GM18507 (cell line): ENCODE measurements at places on chromosomes 16 and 17.

DNA sequence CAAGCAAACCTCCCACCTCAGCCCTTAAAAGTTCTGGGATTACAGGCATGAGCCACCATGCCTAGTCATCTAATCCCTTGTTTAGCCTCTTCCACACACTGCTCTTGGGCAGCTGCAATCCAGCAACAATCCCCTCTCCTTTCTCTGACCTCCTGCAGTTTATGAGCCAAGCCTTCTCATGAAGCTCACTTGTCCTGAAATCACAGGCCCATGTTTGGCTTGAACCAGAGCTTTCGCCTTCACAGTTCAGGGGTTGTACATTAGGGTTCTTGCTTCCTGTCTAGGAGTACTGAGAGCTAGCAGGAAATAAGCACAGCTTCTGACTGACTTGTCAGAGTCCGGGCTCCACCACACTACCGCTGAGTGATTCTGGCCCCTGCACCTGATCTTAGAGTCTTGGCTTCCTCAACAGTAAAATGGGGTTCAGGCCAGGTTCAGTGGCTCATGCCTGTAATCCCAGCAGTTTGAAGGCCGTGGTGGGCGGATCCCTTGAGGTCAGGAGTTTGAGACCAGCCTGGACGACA is 16.3 kb downstream of the ERAL1 start:
- peak; percentile 79 for DNase-seq

DNA sequence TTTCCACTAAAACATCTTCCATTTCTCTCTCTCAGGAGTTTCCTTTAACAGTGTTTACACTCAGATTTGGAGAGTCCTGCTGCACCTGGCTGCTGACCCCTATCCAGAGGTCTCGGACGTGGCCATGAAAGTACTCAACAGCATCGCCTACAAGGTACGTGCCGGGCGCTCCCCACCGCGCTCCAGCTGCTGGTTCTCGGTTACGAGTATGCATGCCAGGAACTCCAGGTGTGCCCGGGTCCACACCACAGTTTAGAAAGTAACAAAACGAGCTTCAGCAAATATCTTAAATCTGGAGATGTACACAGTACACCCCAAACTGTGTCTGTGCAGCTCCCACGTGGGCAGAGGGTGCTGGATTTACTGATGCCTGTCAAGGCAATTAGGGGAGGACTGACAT is 82.9 kb upstream of the CHMP6 start:
- DNase-seq = no peak

GRCh38 chr17:33651686-33652085 is 358.6 kb upstream of the ASIC2 start:
- no peak for DNase-seq

DNA sequence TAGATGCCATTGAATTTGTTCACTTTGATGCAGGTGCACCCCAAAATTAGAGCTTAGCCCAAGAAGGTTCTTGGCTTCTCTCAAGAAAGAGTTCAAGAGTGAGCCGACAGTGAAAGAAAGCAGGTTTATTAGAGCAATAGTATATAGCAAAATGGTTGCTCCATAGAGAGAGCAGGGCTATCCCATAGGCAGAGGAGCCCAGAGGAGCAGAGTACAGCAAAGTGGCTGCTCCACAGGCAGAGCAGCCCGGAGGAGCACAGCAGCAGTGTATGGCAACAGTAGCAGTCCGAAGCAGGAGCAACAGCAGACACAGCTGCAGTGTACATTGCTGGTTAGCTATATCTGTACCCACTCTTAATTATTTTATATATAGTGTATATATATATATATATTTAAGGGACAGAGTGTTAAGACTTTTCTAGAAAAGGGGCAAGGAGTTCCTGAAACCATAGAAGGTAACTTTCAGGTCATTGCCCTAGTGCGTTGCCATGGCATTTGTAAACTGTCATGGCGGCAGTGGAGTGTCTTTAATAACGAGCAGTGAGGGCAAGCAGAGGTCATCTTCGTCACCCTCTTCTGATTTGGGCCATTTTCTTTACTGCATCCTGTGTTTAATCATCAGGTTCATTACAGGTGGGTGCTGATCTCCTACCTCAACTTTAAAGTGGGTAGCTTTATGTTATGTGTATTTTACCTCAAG is 222.7 kb downstream of the CYB561 start:
- DNase-seq = no peak

- no peak for DNase-seq
Observed at GRCh38 chr17:67365738-67366192, 612 bp downstream of the PSMD12 start.

DNA sequence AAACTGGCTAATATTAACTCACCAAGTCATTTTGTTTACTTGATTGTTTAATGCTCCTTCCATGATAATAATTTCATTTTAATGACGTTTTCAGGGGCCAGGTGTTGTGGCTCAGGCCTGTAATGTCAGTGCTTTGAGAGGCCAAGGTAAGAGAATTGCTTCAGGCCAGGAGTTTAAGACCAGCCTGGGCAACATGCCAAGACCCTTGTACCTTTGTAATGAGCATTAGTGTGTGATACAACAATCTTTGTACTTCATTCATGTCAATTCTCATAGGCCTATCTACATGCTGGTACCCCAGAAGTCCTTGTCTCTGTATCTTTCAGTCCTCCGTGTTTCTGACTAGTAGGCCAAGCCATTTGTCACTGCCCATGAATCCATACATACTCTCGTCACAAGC is 296.9 kb downstream of the ZFHX3 start:
- DNase-seq = no peak

DNA sequence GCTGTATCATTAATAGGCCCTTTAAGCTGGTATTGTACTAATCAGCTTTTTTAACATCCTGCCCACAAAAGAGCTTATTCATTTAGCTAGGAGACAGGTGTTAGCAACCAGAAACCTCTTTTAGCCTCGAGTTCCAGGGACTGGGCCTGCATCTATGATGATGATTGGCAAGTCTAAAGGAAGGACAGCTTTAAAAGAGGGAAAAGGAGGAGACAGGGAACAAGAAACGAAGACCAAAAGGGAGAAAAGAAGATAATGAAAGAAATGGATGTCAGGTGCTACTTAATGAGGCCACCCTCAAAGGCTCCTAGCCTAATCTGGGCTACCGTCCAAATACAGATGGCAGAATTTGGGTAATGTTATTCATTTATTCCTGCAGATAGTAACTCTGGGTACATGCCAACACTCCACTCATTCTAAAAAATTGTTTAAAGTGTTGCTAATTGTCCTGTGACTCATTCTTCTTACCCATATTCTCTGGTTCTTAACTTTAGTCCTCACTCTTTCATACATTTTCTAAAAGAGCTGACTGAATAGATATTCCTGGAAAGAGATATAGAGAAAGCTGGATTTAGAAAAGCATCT is 18.7 kb upstream of the RFFL start:
- DNase-seq = no peak

DNA sequence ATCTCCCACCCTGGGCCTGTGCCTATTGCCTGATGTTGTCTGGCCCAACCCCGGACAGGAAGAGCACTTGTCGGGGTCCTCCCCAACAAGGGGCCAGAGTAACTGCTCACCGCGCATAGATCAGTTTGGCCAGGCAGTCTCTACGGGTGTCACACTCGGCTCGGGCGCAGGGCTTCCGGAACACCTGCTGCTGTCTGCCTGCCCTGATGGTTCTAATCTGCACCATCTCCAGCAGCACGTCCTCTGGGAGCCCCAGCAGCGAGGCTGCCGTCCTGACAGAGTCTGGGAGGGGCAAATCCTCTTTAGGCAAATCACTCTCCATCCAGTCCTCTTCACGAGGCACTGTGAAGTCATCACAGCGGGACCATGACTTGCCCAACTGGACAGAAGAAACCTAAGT is 24.0 kb downstream of the MYO19 start:
- no peak for DNase-seq

DNA sequence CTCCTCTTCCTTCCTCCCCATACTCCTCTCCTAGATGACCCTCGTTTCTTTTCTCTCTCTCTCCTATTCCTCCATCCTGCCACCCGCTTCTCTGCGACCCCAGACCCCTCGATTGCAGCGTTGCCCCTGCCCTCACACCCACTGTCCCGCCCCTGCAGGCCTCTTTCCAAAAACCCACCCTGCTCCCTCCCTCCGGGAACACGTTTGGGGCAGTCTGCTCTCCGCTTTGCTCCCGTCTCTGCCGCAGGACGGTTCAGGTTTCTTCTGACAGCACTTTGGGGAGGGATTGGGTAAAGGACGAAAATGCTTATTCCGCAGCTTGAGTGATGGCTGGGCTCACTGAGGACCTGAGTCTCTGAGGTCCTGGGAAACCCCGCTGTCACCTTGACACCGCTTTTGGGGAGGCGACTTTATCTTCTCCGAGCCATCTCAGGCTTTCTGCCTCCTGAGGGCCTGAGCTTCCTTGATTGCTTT is 690 bp downstream of the NDE1 start:
- no peak for DNase-seq

GRCh38 chr16:56481468-56482122 is 30.2 kb downstream of the OGFOD1 start:
- no peak for DNase-seq

DNA sequence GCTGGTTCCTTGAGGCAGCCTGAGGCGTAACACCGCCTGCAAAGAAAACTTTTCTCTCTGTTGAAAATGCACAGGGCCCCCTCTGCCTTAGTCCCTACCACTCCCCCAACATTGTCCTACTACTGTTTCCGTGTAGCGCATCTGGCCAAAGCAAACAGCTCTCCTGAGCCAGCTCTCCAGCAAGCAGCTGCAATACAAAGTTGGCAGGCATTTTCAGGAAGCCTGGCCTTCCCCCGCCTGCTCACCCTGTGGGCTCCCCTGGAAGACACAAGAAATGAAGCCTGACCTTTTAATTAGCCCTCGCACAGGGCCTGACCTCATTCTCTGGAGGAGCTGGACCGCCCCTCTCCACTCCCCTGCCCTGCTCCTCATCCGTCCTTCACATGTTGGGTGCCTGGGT is 66.7 kb downstream of the SOX9 start:
- no peak for DNase-seq

DNA sequence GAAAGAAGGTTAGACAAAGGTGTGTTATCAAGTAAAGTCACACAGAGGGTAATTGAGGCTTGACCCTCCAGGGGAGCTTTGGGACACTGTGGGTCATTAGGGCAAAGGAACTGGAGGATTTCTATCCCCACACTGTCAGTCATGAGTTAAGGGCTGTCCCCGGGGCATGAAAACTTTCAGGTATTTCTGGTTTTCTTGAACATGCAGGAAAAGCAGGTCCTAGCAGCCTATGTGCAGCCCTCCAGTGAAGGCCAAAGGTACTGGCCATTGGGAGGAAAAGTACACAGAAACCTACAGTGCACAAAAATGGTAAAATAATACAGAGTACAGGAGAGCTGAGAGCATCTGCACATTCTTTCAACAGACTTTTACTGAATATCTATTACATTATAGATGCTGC is 44.4 kb upstream of the SCNN1B start:
- DNase-seq = no peak

DNA sequence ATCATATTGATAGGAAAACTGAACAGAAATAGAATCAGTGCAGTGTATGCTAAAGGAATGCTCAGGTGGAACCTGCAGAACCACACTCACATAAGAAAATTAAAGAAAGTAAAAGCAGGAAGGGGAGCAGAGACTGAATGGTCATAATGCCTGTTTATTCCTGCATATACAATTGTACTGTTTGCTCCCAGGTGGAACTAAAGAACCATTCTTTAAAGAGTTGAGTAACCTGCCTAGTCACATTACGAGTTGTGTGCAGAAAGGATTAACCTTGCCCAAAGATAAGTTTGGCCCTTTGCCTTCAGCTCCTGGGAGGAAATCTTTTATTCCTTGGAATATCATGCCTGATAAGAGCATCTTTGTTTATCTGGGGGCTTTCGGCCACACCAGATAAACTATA is 434.7 kb downstream of the KIF2B start:
- no peak for DNase-seq

DNA sequence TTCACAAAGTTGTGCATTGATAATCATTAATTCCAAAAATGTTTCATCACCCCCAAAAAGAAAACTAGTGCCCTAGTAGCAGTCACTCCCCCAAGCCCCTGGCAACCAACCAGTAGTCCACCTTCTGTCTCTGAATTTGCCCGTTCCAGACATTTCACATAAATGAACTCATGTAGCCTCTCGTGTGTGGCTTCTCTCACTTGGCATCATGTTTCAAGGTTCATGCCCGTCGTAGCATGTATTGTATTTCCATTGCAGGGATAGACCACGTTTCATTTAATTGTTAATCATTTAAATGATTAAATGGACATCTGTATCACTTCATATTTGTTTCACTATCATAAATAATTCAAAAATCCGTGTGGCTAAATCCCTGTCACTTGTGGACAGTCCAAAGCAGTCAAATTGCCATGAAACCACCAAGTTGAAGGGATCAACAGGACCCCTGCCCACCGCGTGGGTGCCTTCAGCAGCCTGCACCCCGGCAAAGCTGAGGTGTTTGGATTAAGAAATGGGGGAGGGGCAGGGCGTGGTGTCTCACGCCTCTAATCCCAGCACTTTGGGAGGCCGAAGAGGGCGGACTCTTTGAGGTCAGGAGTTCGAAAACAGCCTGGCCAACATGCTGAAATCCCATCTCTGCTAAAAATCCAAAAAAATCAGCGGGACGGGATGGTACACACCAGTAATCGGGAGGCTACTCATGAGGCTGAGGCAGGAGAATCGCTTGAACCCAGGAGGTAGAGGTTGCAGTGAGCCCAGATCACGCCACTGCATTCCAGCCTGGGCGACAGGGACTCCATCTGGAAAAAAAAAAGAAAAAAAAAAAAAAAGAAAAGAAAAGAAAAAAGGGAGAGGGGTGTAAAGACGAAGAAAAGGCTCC is 8.7 kb upstream of the FLYWCH2 start:
- no peak for DNase-seq

- DNase-seq = no peak
Observed at GRCh38 chr17:73283841-73284282, 22.2 kb upstream of the CPSF4L start.
